ENCODE measurements at places on chromosomes 5 and 9.

GRCh38 chr5:141965071-141965470, 3.8 kb upstream of the RNF14 start:
- DNase-seq = no peak

DNA sequence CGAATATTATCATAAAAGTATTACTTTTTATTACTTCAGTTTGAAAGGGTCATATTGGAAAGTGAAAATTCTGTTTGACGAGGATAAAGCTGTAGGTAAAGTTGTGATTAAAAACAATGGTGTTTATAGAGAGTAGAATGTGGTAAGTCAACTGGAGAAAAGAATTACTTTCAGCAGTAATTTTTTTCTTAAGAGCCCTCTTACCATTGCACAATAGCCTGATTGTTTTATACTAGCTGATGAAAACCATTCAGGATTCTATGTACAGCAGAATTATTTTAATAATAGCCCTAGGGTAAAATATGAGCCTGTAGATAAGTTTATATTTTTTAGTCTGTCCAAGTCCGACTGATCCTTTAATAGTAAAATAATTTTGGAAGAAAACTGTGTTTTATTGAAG, 16.6 kb downstream of the CDC42SE2 start:
- DNase-seq = no peak

- no peak for DNase-seq
These were observed 50.3 kb downstream of the MTAP start for GRCh38 chr9:21852754-21853153.

DNA sequence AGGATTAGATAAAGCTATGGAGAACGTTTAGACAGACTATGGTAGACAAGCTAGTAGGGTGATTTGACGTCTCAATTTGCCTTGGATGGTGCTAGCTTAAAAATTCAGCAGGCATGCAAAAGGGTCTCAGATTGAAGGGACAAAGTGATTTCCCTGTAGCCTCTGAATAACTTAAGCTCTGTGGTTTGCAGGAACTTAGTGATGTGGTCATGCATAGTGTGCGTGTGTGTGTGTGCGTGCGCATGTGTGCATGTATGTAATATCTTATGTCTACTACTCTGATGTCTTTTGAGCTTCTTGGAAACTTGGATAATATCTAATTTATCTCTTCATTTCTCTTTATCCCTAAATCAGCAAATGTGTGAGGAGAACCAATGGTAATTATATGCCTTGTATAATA, 183.6 kb upstream of the TNC start:
- DNase-seq = no peak
